Amygdala (tissue), 56 donors: ENCODE measurements at places on chromosomes 2 and 18.

DNA sequence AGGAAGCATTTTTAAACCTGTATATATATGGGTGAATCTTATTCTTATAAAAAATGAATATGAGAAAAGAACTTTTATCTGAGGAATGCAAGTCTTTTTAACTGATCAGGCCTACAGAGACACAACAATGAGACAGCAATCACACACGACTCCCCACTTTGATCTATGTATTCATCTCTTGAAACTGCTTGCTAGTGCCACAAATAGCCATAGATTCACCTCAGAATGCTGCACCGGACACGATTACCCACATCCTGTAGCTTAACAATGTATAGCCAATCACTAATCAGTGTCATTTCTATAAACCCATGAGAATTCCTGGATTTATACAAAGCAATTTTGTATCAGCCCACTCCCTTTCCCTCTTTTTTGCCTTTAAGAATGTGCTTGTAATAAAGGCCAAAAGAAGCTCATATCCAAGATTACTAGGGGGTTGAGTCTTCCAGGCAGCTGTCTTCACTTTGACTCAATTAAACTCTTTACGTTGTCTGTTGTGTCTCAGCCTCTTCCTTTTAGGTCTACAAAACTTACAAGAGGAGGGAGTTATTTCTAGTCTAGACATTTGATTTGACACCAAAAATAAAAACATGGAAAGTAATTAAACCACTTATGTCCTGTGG, 94.9 kb downstream of the MBD2 start:
- DNase-seq = no peak

DNA sequence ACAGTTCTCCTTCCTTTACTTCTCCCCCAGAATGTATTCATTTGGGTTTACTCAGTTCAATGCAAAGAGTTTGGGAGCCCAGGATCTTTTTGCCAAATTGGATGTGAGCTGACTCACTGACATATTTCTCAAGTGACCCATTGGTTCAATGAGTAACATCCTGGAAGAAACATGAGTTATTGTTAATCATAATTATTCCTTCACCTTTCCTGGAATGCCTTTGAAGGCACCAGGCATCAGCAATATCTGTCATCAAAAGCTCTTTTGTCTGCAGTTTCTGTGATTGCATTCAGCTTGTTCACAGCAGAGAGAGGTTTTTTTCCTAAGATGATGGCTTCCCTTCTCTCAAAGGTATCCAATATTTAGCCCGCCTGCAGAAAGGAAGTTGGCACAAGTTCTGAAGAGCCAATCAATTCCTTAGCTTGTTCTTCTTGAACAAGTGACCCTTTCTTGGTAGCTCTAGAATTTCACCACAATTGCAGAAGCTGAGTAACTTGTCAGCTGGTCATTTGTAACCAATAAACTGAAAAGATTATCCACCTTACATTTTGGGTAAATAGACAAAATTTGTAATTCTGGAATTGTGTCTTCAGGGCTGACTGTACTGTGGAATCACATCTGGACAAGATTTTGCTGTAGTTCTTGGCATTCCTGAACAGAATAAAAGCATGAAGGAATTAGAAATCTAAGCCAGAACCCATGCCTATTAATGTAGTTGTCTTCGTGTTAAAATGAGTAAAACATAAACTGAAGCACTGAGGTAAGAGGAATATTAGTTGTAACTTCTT, 72.2 kb upstream of the TMEM17 start:
- no peak for DNase-seq

DNA sequence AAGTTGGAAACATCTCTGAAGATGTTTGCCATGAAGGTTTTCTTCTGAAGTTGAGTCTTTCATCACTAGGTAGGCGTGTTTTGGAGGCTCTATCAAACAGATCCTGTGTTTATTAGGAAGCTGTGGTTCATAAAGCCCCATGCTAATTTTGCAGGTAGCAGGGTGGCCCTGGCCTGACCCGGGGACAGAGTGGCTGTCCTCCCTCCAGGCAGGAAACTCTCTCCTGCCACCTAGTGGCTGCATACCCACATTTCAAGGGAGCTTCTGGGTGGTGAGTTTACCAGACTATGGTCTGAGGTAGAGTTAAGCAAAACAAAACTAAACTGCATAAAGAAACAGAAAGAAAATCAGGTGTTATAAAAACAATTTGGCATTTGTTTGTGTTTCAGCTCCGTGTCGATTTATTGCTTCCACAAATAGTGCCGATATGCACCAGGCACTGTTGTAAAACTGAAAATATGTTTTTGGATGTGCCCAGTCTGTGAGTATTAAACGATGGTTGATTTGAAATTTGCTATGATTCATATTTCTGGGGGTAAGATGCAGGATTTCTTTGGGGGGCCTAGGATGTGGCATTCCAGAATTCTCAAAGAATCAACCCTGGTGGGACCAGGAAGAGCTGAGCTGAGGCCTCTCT, 26.0 kb upstream of the IL37 start:
- no peak for DNase-seq

DNA sequence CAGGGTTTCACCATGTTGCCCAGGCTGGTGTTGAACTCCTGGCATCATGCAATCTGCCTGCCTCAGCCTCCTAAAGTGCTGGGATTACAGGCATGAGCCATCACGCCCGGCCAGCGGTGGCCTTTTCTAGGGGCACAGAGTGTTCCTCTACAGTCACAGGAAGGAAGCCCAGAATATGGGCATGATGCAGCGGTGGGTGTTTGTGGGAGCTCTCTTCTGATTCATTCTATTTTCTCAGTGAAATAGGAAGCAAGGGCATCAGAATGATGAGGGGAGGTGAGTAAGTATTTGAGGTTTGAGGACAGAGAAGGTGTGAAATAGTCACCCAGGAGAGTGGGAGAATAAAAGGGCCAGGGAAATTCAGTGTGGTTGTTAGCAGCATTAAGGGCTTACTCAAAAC, 70.3 kb upstream of the PSME4 start:
- DNase-seq = no peak

GRCh38 chr18:34796035-34796657, 86.0 kb downstream of the DTNA start:
- DNase-seq = no peak

GRCh38 chr2:238891457-238892203, 43.7 kb downstream of the TWIST2 start:
- peak; percentile 6 for DNase-seq

DNA sequence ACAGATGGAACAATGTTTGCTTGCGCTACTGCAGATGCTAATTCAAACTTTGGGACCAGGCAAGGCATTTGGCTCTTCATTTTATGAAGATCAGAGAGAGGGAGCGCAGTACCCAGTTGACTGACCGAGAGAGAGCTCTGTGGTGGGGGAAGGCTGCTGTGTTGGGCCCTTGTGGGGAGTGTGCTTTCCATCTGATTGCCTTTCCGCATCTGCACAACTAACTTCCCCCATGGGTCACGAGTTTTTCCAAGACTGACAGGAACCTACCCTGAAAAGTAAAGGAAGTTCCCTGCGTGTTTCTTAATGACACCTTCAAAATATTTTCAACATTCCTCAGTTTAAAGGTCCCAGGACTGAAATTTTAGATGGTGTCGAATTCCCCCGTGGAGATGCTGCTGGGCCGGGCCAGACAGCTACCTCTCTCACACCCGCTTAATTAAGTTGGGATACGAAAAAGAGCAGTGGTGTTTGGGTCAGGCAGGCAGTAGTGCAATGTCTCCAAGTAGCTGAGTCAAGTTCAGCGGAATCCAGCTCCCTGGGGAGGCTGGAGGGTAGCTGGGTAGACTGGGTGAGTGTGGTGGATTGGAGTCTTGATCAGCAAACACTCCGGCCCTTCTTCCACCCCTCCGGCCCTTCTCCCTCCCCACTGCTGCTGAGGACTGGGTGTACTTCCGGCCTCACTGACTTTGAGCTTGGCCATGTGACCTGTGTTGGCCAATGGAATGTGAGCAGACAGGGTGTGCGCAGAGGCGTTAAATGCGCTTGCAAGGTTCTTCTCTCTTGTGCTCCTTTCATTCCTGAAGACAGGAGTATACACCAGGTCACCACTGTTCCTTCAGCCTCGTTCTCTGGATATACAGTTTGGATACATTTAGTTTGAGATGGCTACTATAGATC, 2.3 kb upstream of the ARHGAP25 start:
- no peak for DNase-seq

GRCh38 chr2:198408171-198408570, 603.8 kb downstream of the PLCL1 start:
- DNase-seq = no peak
